ENCODE measurements at places on chromosomes 16 and 17. TPM values are rescaled to one million over a fixed set of nuclear protein-coding genes. Genes with fewer than 3 reads are reported as not detected.

Gene CD300H
- total RNA-seq: not detected

Gene POLDIP2
- 141 TPM for total RNA-seq

Gene KRTAP3-1
- total RNA-seq: not detected

Gene PHF12
- total RNA-seq: 45.2 TPM

Gene CHST5
- 0.16 TPM for total RNA-seq

Gene TLCD1
- 28.5 TPM for total RNA-seq

Gene SLC5A10
- total RNA-seq: not detected

Gene SCNN1G
- total RNA-seq: not detected

Gene CLDN7
- 1.7 TPM for total RNA-seq

Gene LUC7L3
- total RNA-seq: 99.8 TPM

Gene KRTAP2-1
- total RNA-seq: not detected

Gene ZNF287
- 11.1 TPM for total RNA-seq

Gene SYNGR3
- total RNA-seq: 3.5 TPM

Gene LPCAT2
- 1.5 TPM for total RNA-seq

Gene ALDH3A1
- not detected for total RNA-seq

Gene HLF
- total RNA-seq: 1.0 TPM

Gene ADAP2
- total RNA-seq: 0.95 TPM

Gene SSTR5
- not detected for total RNA-seq

Gene PHOSPHO1
- 0.23 TPM for total RNA-seq

Gene TNFRSF13B
- not detected for total RNA-seq

Gene SLC16A6
- total RNA-seq: 7.7 TPM

Gene LMF1
- total RNA-seq: 9.3 TPM

Gene CRHR1
- not detected for total RNA-seq

Gene PRKCB
- 41.4 TPM for total RNA-seq

Gene TEX19
- 0.16 TPM for total RNA-seq

Gene SLFN12L
- total RNA-seq: 9.0 TPM

Gene ZP2
- total RNA-seq: not detected

Gene TLCD2
- 0.13 TPM for total RNA-seq

Gene FBXW10B
- 0.73 TPM for total RNA-seq

Gene NKD1
- total RNA-seq: 1.6 TPM
